ENCODE measurements at places on chromosomes 5 and 9.

GRCh38 chr5:132663771-132664695 is 6.1 kb downstream of the IL13 start:
- no peak overlapping the region for H3K4me3 ChIP-seq
- H3K36me3 ChIP-seq: no peaks in the 10 kb centered on the region
- no peaks in the 10 kb centered on the region for H3K27me3 ChIP-seq

GRCh38 chr9:20002011-20002410 is 213.2 kb upstream of the SLC24A2 start:
- H3K36me3 ChIP-seq: no peaks in the 10 kb centered on the region
- no peak overlapping the region for H3K27ac ChIP-seq
- H3K27me3 ChIP-seq: no peaks in the 10 kb centered on the region
- DNase-seq: no peak

GRCh38 chr5:126542441-126542840 is 52.6 kb downstream of the ALDH7A1 start:
- H3K27me3 ChIP-seq: no peaks in the 10 kb centered on the region
- H3K4me3 ChIP-seq: no peak overlapping the region
- H3K27ac ChIP-seq: no peak overlapping the region
- no peaks in the 10 kb centered on the region for H3K36me3 ChIP-seq
- H3K4me1 ChIP-seq: no peaks in the 10 kb centered on the region
- no peak for DNase-seq

GRCh38 chr5:98777295-98777694 is 3.8 kb downstream of the RGMB start:
- H3K4me1 ChIP-seq: peaks cover 36% of the 10 kb centered on the region
- no peak overlapping the region for H3K4me3 ChIP-seq
- DNase-seq: no peak
- peaks cover 12% of the 10 kb centered on the region for H3K36me3 ChIP-seq
- no peak overlapping the region for H3K27ac ChIP-seq

DNA sequence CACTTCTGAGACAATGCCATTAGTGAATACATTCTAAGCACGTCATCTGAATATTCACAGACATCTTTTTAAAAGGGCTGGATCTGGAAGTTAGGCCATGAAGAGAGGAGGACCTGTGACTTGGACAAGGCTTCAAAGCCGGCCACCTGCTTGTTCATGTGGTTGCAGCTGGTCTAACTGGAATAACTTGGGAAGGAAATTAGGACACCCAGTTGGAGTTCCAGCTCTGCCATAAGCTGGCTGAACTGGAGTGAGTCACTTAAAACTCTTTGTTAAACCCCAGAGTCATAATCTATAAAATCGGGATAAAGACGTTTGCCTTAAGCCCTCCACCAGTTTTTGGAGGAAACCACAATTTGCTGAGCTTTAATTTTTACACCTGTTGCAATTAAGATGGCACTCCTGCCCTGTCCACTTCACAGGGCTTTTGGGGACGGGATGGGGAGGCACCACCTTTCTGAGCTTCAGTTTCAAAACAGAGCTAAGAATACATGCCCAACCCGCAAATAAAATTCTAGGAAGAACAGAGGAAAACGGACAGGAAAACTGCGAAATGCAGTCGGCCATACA is 536 bp upstream of the STX17 start:
- peak overlapping the region; percentile 95 for H3K4me3 ChIP-seq
- peaks cover 21% of the 10 kb centered on the region for H3K4me1 ChIP-seq
- H3K36me3 ChIP-seq: no peaks in the 10 kb centered on the region

DNA sequence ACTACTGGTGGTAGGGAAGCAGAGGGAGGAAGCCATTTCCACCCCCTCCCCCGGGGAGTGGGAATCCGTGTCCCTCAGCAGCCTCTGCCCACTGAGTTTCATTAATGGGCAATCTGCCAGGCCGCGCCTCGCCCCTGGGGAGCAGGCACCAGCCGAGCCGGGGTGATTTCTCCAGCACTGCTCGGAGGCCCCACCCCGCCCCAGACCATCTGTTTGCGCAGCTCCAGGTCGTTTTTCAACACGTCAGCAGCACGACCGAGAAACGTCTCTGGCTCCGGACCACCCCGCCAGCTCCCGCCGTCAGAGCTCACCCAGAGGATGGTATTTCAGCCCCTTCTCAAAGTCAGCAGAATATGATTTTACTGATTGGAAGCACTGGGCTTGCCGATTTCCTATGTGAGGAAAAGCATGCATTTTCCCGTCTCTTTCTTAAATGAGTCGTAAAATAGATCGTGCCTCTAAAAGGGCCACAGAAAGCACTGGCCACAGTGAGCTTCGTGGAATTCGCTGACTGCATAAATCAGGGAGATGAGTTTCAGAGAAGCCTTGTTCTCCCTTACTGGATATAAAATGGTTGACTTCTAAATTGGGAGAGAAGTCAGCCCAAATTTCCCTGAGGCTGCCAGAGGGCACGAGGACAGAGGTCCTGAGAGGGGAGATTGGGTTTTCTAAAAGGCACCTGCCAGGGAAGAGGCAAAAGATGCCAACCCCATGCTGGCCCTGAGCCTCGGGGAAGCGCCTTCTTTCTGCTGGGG is 47.0 kb downstream of the OLFM1 start:
- DNase-seq: no peak
- no peak overlapping the region for H3K27ac ChIP-seq
- no peak overlapping the region for H3K4me3 ChIP-seq
- H3K4me1 ChIP-seq: peaks cover 8% of the 10 kb centered on the region
- no peaks in the 10 kb centered on the region for H3K36me3 ChIP-seq
- peaks cover 17% of the 10 kb centered on the region for H3K27me3 ChIP-seq

DNA sequence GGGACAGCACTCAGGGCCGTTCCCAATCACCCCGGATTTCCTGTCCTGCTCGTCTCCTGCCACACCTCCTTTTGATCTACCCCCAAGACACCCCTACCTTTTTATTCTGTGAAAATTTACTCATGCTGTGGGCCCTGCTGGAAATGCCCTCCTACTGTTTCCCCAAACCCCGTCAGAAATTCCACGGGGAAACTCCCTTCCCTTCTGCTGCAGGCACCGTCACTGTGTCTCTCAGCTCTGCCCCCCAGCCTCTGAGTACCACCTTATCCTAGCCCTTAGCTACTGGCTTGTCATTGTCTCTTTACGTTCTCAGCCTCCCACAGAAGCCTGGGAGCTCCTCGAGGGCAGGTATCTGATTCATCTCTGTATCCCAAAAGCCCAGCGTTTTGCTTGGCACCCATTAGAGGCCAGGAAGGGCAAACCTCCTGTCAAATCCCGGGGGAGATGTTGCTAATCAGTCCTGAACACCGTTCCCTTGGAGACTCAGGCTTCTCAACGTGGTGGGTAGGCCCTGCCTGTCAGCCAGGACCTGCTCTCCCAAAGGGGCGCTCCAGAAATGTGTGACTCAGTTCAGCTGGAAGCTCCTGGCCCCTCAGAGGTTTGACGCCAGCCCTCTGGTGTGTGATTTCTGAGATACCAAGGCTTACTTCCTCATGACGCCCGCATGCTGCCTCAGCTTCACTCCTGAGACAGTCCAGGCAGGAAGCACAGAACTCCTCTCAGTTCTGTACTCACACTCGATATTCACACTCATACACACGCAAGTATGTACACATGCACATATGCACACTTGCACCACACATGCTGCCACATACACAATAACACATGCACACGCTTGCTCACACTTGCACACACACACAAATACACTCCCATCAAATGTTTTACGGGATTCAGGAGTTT is 50.7 kb upstream of the GRHPR start:
- no peak for DNase-seq
- no peaks in the 10 kb centered on the region for H3K36me3 ChIP-seq
- H3K4me1 ChIP-seq: peaks cover 5% of the 10 kb centered on the region
- no peak overlapping the region for H3K4me3 ChIP-seq
- no peak overlapping the region for H3K27ac ChIP-seq

- no peaks in the 10 kb centered on the region for H3K36me3 ChIP-seq
- H3K4me1 ChIP-seq: no peaks in the 10 kb centered on the region
- DNase-seq: peak; percentile 11
Measured at GRCh38 chr5:66239034-66239433, 94.9 kb downstream of the SREK1 start.

GRCh38 chr5:88667496-88668201 is 215.3 kb downstream of the MEF2C start:
- no peak for DNase-seq
- H3K27me3 ChIP-seq: peaks cover 89% of the 10 kb centered on the region
- peaks cover 23% of the 10 kb centered on the region for H3K4me1 ChIP-seq
- H3K27ac ChIP-seq: no peak overlapping the region
- H3K4me3 ChIP-seq: no peak overlapping the region

- H3K27ac ChIP-seq: no peak overlapping the region
- DNase-seq: no peak
- H3K4me1 ChIP-seq: peaks cover 17% of the 10 kb centered on the region
- H3K4me3 ChIP-seq: no peak overlapping the region
- H3K27me3 ChIP-seq: peaks cover 9% of the 10 kb centered on the region
Measured at GRCh38 chr5:143600396-143601075, 197.1 kb upstream of the NR3C1 start.

DNA sequence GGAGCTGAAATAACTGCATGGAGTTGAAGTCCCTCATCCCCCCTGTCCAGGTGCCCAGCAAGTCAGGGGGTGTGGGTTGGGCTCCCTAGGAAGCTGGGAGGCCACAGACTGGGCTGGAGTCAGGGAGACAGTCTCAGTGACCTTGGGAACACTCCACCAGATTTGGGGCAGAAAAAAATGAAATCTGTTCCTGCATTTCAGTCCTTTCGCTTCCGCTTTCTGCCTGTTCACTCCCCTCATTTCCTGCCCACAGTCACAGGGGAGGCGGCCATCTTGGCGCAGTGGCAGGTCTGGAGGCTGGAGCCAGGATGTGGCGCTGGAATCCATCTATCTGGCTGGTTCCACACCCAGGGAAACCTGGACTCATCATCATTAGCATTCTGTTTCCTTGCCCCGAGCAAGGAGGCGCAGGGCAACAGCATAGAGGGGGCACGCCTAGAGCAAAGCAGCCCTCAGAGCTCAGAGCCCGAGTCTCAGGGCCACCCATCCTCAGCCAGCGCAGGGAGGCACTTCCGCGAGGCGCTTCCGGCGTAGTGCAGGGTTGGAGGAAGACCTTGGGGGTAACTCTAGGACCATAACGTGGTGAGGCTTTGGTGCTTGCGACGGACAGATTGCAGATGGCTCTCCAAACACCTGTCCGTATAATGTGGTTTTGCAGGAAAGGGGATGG is 86.2 kb upstream of the HSPA9 start:
- H3K27me3 ChIP-seq: peaks cover 84% of the 10 kb centered on the region
- H3K4me1 ChIP-seq: peaks cover 15% of the 10 kb centered on the region
- no peak overlapping the region for H3K4me3 ChIP-seq
- DNase-seq: no peak
- no peak overlapping the region for H3K27ac ChIP-seq

DNA sequence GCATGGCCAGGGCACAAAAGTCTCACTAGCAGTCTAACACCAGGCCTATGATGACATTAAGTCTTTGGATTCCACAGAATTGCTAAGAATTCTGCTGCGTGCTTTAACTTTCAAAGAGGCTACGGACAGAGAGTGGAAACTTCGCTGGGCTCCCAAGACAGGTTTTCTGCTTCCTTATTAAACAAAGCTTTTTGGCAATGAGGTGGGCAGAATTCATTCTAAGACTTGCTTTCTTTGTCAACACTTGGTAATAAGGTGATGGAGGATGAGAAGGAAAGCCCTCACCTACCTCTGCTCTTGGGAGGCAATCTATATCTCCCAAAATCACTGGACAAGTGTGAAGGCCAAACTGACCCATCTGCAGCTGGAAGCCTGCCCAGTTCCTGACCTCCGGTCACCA is 231.9 kb downstream of the ATPSCKMT start:
- H3K27ac ChIP-seq: no peak overlapping the region
- H3K27me3 ChIP-seq: no peaks in the 10 kb centered on the region
- no peaks in the 10 kb centered on the region for H3K4me1 ChIP-seq
- no peak for DNase-seq

DNA sequence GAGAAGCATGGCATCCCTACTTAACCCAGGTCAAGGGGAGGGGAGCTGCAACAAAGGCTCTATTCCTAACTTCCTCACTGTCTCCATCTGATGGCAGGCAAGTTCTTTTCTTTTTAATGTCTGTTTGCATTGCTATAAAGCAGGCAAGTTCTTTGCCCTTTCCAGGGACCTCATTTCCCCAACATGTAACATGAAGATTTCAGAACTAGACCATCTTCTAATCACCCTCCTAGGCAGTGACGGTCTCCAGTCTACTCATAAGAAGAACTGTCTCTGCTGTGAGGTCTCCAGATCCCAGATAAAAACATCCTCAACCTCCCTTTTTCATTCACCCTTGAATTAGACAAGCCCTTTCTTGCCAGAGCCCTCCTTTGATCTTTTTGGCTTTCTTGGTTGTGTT is 42.1 kb downstream of the PPP1R2B start:
- peaks cover 41% of the 10 kb centered on the region for H3K4me1 ChIP-seq
- H3K27ac ChIP-seq: peak overlapping the region; percentile 78
- H3K4me3 ChIP-seq: no peak overlapping the region
- H3K36me3 ChIP-seq: no peaks in the 10 kb centered on the region
- H3K27me3 ChIP-seq: no peaks in the 10 kb centered on the region
- no peak for DNase-seq

DNA sequence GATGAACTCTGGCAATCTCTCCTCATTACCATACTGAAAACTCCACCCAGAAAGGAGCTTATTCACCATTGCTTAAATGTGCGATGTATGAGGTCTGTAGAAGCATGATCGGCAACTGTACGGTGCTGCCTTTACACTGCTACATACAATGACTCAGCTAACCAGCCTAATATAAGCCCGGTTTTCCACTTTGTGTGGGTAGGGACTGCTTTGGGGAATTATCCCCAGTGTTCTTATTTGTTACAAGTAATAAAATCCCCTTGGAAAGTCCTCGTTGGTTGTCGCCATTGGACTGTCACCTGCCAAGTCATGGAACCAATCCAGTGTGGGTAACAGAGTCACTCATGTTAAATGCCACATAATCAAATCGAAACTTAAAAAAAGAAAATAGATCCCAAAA is 23.5 kb upstream of the TENT2 start:
- no peak overlapping the region for H3K27ac ChIP-seq
- no peaks in the 10 kb centered on the region for H3K36me3 ChIP-seq
- H3K27me3 ChIP-seq: no peaks in the 10 kb centered on the region
- H3K4me1 ChIP-seq: peaks cover 6% of the 10 kb centered on the region
- H3K4me3 ChIP-seq: no peak overlapping the region
- peak; percentile 21 for DNase-seq

DNA sequence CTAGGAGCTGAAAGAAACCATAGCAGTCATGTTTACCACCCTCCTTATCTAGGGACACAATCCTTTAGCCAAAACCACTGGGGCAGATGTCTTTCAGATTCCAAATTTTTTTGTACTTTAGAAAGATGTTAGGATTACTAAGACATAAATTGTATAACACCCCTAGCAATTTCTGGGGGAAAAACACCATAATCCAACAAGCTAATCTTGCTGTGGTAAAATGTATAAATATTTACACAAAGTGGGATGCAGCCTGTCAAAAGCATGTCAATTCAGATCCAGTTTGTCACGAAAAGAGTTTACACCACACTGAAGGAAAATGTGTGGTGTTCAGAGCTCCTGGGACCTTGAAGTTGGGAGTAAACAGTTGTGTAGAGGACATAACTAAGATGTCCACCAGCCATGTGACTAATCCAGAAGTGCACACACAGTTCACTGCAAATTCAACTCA is 274.3 kb downstream of the ADAMTSL1 start:
- no peaks in the 10 kb centered on the region for H3K4me1 ChIP-seq
- H3K27ac ChIP-seq: no peak overlapping the region
- H3K27me3 ChIP-seq: no peaks in the 10 kb centered on the region
- no peak overlapping the region for H3K4me3 ChIP-seq
- DNase-seq: no peak
